Astrocyte (in vitro differentiated cells and primary cell): ENCODE measurements at places on chromosomes 2 and 18. TPM values are rescaled to one million over a fixed set of nuclear protein-coding genes. Genes with fewer than 3 reads are reported as not detected.
A peak's percentile ranks its signal among the peaks of the same experiment; 100 is the strongest.

Gene CNTNAP5
- total RNA-seq = 0.30 TPM in 1 of 2 replicates, not detected in the other

DNA sequence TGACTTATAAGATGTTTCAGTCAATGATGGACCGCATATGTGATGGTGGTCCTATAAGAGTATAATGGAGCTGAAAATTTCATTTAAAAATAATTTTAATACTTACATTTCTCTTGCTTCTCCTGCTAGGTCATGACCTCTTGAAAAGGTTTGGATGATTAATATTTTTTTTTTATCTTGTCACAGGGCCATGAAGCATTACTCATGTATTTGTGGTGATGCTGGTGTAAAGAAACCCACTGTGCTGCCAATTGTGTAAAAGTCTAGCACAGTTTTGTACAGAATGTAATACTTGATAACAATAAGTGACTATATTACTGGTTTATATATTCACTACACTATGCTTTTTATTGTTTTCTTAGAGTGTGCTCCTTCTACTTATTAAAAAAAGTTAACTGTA is 124.2 kb upstream of the CELF4 start:
- DNase-seq = no peak

DNA sequence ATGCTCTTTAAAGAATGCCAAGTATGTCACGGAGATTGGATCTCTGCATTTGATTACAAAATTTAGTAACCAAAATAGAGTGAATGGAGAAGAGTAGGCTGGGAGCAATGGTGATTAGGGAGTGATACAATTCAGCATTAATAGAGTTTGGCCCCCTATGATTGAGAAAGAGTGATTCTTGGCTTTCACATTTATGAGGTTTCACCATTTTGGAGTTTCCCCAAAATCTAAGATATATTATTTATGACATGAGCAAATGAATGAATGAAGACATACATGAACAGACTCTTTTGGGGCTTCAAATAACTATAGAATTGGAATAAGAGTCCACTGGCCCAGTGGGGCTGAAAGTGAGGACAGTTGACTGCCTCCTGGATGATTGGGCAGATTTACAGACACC is 255.2 kb downstream of the LPIN1 start:
- DNase-seq = no peak

DNA sequence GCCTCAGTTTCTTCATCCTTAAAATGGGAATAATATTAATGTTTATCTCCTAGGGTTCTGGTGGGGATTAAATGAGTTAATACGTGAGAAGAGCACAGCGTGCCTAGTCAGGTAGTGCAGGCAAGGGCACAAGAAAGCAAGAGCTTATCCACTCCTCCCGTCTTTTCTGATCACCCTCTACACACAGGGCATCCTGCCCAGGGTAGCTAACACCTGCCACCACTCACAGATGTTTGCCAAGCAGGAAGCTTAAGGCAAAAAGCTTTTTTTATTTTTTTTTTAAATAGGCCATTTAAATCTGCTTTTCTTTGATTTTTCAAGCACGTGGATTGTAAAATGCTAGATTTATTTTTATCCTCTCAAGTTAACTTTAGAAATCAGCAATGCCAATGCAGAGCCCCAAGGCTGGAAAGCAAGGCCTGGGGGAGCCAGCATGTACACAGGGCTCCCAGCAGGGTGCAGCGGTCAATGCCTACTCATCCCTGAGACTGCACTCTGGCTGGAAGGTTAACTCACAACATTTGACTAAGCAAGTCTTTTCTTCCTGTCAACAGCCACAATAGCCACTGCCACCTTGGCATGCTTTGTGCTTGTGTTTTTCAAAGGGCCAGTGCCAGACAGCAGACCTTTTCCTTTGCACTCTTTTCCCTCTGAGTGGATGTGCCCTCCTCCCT is 86.5 kb upstream of the ACAA2 start:
- DNase-seq = no peak

GRCh38 chr18:79522451-79523205 is 126.9 kb downstream of the NFATC1 start:
- no peak for DNase-seq

DNA sequence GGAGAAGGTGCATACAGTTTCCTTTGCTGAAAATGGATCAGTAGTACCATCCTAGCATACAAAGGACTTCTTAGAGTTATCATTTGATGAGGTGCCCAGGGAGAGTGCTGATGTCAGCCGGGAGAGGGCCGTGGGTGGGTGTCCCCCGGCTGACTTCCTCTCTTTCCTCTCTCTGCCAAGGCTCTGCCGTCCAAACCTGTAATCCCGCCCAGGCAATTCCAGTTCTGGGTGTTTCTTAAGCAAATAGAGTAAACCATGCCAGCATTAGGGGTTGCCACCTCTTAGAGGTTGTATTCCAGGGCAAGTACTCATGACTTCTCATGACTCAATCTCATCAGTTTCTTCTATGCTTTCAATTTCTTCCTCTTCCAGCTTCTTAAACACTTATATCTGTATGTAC is 117.2 kb downstream of the GATA6 start:
- DNase-seq = peak; percentile 27

- DNase-seq = peak; percentile 26
Measured at GRCh38 chr18:54766634-54767033, 61.6 kb upstream of the RAB27B start.
